ENCODE measurements at places on chromosomes 5 and 9. TPM values are rescaled to one million over a fixed set of nuclear protein-coding genes. Genes with fewer than 3 reads are reported as not detected.

Gene CEL
- total RNA-seq = 0.88 TPM

Gene TRUB2
- 50.2 TPM for total RNA-seq

Gene SPATA31A3
- not detected for total RNA-seq

Gene TLX3
- total RNA-seq = not detected

Gene CYLC2
- not detected for total RNA-seq

Gene CLK4
- 10.0 TPM for total RNA-seq

Gene DEPDC1B
- total RNA-seq = 17.4 TPM

Gene WDR70
- 13.6 TPM for total RNA-seq

Gene STOML2
- 175 TPM for total RNA-seq

Gene CATSPER3
- 0.40 TPM for total RNA-seq

Gene ADRA1B
- 19.1 TPM for total RNA-seq

Gene POLK
- 11.2 TPM for total RNA-seq

Gene ERCC6L2
- total RNA-seq = 13.6 TPM

Gene NTRK2
- total RNA-seq = 0.04 TPM

Gene CAVIN4
- 0.38 TPM for total RNA-seq

Gene RFESD
- total RNA-seq = 2.5 TPM

Gene SERF1A
- 2.0 TPM for total RNA-seq

Gene CCNI2
- total RNA-seq = not detected

Gene ACOT12
- not detected for total RNA-seq

Gene RNF183
- total RNA-seq = not detected

Gene SARDH
- 0.15 TPM for total RNA-seq

Gene F12
- total RNA-seq = 23.9 TPM

Gene PPIC
- 17.7 TPM for total RNA-seq

Gene CCL28
- total RNA-seq = 0.14 TPM

Gene C5orf58
- not detected for total RNA-seq

Gene OMD
- total RNA-seq = not detected

Gene SNCB
- total RNA-seq = 1.2 TPM

Gene SAPCD2
- 26.4 TPM for total RNA-seq

Gene ADAMTSL2
- total RNA-seq = not detected

Gene TMEM215
- not detected for total RNA-seq

Gene C9orf78
- total RNA-seq = 52.2 TPM

Gene PCDHGA4
- 0.14 TPM for total RNA-seq

Gene C5orf46
- total RNA-seq = 0.29 TPM

Gene RNF224
- total RNA-seq = 0.36 TPM

Gene GDNF
- not detected for total RNA-seq

Gene TAF11L11
- 0.18 TPM for total RNA-seq

Gene CTXN3
- total RNA-seq = not detected

All from A549 treated with ZK216348 at 1 μM for 4 hours (cell line).